CD4-positive, alpha-beta T cell treated with Interleukin-15 for 4 hours (primary cell): ENCODE measurements at places on chromosomes 4 and X.

- DNase-seq: no peak
Measured at GRCh38 chrX:69021141-69021960, 143.9 kb downstream of the PJA1 start.

- no peak for DNase-seq
Measured at GRCh38 chrX:4909348-4909747, 1195.9 kb upstream of the PRKX start.

- peak; percentile 8 for DNase-seq
Measured at GRCh38 chr4:153809307-153809706, 20.4 kb upstream of the SFRP2 start.

DNA sequence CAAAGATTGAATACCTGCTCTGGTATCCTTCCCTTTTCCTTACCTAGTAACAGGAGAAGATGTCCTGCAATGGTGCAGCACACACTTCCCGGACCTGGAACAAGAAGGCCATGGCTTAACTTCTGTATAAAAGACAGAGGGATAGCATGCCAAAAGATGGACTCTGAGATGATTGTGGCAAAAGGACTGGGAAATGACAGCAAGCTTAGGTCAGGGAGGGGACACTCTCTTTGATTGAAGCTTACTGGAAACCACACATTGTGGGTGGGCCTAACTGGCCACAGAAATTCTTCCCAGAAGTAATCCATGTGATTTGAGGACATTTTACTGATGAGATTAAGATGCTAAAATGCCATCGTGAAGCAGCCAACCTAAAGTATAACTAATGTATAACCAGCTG, 71.0 kb upstream of the OTUD4 start:
- no peak for DNase-seq

- no peak for DNase-seq
Measured at GRCh38 chr4:136934601-136935000, 597.7 kb downstream of the PCDH18 start.

GRCh38 chr4:80184825-80185756, 12.2 kb upstream of the PRDM8 start:
- no peak for DNase-seq

DNA sequence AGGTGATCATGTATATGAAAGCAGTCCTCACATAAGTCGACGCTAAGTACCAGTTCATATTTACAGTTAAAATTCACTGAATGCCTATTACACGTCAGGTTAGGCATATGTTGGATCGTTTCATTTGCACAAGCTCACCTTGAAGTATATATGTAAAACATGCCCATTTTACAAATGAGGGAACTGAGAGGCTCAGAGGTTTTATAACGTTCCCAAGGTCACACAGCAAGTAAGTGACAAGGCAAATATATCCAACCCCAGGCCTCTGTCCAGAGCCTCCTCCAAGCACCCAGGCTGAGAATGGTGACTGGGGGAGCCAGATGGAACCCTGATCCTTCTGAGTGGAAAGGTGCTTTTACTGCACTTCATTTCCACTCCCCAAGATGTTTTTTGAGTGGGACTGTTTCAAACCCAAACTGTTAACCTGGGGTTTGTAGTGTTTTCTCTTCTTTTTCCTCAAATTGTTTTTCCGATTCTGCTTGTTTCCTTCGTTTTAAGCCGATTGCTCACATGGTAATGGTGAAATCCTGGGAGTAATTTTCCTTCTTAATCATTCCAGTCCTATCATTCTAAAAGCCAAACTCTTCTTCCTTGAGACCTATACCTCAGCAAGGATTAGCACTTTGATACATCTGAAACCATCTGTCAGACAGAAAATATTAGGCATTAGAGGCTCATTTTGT, 791 bp downstream of the SMIM20 start:
- DNase-seq: no peak

GRCh38 chr4:77493120-77493752, 112.4 kb upstream of the CXCL13 start:
- no peak for DNase-seq

GRCh38 chrX:78075787-78076389, 28.2 kb upstream of the PGK1 start:
- DNase-seq: no peak

GRCh38 chrX:8987672-8988250, 46.2 kb downstream of the FAM9B start:
- peak; percentile 30 for DNase-seq

GRCh38 chr4:172974586-172974985, 194.0 kb upstream of the GALNT7 start:
- no peak for DNase-seq

DNA sequence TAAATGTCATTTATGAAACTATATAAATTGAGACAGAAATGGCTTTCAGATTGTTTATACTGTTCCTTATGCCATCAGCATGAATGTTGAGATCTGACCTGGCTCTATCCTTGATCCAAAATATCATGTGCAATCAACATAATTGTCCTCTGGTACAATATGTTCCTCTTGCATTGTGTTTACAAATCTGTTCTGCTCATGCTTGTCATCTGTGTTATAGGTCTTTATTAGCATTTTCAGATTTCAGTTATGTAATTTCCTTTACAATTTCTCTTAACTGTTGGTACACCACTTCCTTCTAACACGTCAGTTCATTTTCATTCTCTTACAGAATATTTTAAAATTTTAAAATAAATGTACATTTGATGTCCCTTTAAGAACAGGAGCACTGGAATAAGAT, 1.6 kb downstream of the HPGD start:
- no peak for DNase-seq

- no peak for DNase-seq
Measured at GRCh38 chr4:1446502-1447386, 40.5 kb upstream of the NKX1-1 start.

- no peak for DNase-seq
Measured at GRCh38 chr4:4624276-4624897, 82.5 kb upstream of the STX18 start.

GRCh38 chr4:98614094-98614493, 44.3 kb downstream of the TSPAN5 start:
- DNase-seq: no peak

DNA sequence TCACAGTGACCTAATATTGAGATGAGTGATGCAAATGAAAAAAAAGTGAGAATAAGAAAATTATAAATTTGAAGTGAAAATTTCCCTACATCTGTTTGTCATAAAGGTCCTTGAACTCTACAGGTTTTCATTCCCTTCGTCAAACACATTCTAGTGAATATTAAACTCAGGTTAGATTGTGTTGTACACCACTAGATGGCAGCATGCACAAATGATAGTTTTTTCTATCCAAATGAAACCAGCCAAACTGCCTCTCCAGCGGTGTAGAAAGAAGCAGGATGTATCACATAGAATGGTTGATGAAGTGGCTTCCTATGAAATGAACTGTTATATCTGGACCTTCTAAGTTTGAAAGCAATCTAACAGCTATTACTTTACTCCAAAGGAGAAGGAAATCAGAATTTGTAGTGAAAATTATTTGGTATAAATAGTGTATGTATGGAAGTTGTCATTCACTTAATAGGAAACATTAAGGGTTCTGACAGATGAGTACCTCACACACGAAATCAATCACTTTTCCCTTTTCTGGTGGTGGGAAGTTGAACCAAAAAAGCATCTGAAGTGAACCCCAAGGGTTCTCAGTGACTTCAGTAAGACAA, 382.7 kb downstream of the UNC5C start:
- peak; percentile 57 for DNase-seq

DNA sequence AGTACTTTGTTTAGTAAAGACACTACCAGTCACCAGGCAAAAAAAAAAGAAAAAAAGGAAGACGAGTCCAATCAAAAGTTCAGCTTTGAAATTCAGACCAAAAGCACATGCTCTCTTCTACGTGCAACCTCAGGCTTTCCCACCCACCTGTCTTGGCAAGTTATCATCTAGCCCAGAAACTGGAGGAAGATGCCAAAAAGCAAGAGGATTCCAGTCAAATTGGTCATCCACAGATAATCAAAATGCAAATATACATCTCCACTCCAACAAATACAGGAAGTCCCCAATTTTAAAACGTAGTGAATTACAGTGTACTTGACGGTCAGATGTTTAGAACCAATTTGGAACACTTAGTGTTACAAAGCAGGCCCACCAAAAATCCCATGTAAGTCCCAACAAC, 96.5 kb downstream of the PALLD start:
- no peak for DNase-seq

DNA sequence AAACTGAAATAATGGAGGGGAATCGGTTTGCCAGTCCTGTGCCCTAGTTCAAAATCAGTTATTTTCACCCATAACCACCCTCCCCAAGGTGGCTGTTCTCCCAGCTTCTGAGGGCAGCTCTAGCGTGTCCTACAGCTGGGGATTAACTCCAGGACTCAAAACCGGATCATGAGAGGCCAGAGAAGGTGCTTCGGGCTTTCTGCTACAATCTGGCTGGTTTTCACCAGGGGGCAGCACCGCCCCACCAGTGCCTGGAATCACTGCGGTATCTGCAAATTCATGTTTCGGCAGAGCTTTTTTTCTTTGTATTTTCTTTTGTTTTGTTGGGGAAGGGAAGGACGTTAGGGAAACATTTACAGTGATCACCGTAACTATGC, 28.4 kb downstream of the PDHA1 start:
- DNase-seq: peak; percentile 55

GRCh38 chr4:47704693-47705325, 133.1 kb downstream of the CORIN start:
- DNase-seq: no peak

GRCh38 chr4:14644580-14645282, 357.6 kb upstream of the CPEB2 start:
- no peak for DNase-seq

DNA sequence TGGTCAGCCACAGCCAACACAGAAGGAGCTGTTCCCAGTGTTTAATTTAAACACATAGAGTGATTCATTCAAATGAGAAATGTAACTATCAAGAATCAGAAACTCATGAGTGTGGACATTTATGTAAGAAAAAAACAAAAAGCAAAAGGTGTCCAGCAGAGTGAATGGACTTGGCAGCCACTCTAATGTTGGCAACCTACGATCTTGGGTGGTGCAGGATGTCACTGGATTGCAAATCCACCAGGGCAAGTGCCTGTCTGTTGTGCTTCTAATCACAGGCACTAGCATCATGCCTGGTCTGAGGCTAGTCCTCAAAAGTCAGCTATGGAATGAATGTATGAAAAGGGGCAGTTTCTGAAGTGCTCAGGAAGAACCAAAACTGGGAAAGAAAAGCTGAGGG, 277.7 kb upstream of the CLNK start:
- DNase-seq: no peak

DNA sequence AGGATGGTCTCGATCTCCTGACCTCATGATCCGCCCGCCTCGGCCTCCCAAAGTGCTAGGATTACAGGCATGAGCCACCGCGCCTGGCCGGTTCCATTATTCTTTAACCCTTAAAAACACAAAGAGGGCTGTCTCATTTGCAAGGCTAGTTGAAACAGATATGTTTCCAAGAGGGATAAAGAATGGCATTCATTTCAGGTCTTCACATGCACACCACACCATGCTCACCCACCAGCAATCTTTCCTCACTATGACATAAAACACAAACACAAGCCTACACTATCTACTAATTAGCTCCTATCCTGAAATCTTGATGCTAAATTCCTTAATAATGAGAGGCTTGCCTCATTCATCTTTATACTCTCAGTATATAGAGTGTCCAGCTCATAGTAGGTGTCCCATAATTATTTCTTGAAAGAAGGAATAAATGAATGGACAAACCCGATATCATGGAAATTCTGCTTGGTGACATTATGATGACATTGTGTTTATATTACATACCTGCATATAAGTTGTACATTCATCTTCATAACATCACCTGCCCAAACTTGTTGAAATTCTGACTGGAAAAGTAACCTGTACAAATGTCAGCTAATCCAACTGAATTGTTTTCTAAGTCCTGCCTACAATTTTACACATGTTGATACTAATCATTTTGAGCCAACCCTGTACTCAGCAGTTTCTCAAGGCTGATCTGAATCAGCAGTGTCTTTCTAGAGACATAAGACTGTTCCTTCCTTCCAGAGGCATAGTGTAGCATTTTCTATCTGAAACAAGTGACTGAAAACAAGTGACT, 408.5 kb downstream of the KLHL13 start:
- DNase-seq: no peak

GRCh38 chr4:74969507-74970474, 36.9 kb downstream of the PARM1 start:
- no peak for DNase-seq

DNA sequence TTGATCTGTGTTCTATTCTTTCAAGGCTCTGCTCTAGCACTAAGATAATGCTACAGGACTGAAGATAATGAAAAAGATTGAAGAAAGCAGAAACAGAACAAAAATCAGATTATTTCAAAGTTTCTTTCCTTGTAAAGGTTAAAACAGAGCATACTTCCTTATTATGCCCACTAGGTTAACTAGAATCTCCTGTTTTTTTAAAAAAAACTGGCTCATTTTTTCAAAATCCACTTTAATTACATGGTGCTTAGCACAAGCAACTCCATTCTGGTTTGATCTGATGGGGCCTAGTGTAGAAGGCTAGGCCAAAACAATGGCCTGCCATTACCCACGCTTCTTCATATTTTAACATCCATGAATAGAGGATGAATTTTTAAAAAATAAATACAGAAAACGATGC, 1.2 kb upstream of the UBA6 start:
- no peak for DNase-seq

DNA sequence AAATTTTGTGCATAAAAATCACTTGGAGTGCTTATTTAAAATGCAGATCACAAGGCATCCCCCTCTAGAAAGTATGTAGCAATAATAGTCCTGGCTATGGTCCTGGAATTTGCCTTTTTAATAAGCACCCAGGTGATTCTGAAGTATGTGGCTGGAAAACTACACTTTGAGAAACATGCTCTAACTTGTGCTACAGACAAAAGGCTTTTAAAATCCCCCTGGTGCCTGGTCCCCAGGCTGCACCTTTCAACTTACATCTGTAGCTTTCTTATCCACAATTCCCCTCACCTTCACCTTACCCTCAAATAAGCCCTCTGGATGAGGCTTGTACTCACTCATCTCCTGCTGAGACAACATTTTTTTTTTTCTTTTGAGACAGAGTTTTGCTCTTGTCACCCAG, 21.1 kb downstream of the ART3 start:
- no peak for DNase-seq

GRCh38 chrX:9037296-9037695, 3.4 kb upstream of the FAM9B start:
- DNase-seq: no peak

- DNase-seq: peak; percentile 40
Measured at GRCh38 chr4:169492436-169493163, 119.8 kb downstream of the NEK1 start.

DNA sequence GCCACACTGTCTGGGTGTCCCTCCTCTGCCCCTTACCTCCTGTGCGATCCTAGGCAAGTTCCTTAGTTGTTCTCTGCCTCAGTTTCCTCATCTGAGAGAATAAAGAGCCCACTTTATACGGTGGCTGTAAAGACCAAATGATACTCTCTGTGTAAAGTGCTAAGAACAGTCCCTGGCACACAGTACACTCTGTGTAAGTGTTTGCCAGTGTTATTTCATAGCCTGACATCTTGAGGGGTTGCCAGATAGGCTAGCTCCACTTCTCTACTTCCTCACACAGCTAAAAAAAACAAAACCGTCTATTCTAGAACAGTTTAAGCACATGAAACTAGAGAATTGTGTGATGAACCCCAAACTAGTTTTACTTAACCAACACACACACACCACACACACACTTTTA, 17.1 kb downstream of the SPON2 start:
- no peak for DNase-seq

GRCh38 chr4:85979276-85979675, 380.6 kb downstream of the MAPK10 start:
- DNase-seq: no peak

- no peak for DNase-seq
Measured at GRCh38 chr4:168833881-168834280, 176.2 kb downstream of the CBR4 start.
